Right ventricle myocardium inferior (tissue), 1 donor: ENCODE measurements at places on chromosomes 7 and 10. TPM values are rescaled to one million over a fixed set of nuclear protein-coding genes. Genes with fewer than 3 reads are reported as not detected.

- no peak for DNase-seq
These were observed 267.9 kb upstream of the SP8 start for GRCh38 chr7:21054427-21055112.

GRCh38 chr7:38862666-38863065 is 46.3 kb downstream of the VPS41 start:
- DNase-seq, result no peak

GRCh38 chr7:68917041-68917651 is 681.1 kb upstream of the AUTS2 start:
- DNase-seq, result no peak

DNA sequence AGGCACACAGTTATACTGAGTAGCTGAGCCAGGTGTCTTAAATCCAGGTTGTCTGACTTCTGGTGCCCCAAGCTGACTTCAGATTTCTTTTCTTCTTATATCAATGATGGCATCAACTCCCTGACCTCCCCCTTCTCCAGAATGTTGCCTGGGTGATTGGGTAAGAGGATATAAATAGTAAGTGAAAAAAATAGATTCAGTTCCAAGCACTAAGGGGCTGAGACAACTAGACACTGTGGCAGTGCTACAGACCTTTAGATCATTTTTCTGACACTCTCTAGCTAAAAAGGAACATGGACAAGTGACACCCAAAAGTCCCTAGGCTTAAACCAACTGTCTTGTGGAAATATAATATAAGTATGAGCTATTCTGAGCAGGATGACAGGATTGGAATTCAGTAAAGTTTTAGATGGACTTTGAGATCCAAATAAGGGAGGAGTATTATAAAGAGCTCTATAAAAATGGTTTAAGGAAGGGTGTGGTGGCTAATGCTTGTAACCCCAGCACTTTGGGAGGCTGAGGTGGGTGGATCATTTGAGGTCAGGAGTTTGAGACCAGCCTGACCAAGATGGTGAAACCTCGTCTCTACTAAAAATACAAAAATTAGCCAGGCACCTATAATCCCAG is 589.1 kb upstream of the GALNT17 start:
- DNase-seq, result no peak

Gene SLC26A5
- total RNA-seq, result not detected

GRCh38 chr7:92366730-92367129 is 80.6 kb upstream of the GATAD1 start:
- DNase-seq, result no peak

Gene CHAT
- not detected for total RNA-seq

Gene HOXA3
- not detected for total RNA-seq

Gene ATXN7L1
- total RNA-seq, result 6.7 TPM

DNA sequence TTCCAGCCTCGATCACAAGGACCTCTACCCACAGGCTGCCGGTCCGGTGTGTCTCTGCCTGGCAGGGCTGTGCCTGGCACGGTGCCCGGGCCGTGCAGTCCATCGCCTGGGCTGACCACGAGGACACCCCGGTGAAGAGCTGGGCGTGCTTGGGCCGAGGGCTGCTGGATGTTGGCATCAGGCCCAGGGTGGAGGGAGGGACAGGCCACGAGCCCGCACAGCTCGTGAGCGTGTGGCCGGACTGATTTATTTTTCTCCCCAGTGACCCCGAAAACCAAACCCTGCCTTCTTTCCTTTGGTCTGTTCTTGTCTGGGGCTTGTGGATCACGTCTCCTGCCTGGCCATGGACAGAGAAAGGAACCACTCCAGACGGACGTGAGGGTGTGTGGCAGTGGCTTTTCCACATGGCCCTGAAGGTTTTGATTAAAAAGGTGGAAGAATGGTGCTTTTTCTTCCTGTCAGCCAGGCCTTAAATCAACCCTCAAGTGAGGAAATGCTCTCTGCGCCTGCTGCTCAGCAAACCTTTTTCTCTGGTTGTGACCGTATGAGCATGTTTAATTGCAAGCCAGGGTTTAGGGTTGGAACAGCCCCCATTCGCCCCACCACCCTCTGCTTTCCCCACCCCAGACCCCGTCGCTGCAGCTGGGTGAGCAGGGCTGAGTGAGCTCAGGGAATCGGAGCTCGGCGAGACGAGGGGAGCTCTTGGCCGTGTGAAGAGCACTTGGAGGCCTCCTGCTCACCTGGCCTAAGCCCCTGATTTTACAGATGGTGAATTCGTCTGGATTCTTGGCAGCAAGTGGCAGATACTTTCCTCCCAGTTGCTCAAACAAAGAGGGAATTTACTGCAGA is 130.1 kb downstream of the RGS10 start:
- DNase-seq, result peak; percentile 85

DNA sequence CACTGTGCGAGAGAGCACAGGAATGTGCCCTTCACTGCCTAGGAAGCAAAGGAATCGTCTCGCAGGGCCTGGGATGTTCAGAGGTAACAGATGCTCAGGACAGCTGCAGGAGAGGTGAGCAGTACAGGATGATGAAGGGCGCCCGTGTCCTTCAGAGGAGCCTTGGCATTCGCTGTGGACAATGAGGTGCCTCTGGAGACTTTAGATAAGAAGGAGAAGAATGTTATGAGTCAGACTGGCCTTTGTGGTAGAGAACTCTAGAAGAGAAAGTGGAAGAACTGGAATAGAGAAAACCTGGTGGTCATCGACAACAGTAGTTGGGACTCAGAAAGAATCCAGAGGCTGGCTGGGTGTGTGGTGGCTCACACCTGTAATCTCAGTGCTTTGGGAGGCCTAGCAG is 64.4 kb upstream of the LEP start:
- DNase-seq, result no peak

Gene AGK
- total RNA-seq, result 28.4 TPM
